ENCODE measurements at places on chromosomes 2 and 18.

- peak; percentile 41 for DNase-seq
Measured at GRCh38 chr18:44128365-44128764, 552.3 kb upstream of the SETBP1 start.

DNA sequence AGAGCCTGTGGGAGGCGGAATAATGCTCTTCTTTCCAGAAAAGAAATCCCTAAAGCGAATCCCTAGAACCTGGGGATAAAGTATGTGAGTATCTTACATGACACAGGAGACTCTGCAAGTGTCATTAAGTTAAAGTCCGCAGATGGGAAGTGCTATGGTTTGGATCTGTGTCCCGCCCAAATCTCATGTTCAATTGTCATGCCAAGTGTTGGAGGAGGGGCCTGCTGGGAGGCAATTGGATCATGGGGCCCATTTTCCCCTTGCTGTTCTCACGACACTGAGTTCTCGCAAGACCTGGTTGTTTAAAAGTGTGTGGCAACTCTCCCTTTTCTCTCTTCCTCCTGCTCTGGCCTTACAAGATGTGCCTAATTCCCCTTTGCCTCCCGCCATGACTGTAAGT lies 207.8 kb downstream of the MYT1L start:
- no peak for DNase-seq

DNA sequence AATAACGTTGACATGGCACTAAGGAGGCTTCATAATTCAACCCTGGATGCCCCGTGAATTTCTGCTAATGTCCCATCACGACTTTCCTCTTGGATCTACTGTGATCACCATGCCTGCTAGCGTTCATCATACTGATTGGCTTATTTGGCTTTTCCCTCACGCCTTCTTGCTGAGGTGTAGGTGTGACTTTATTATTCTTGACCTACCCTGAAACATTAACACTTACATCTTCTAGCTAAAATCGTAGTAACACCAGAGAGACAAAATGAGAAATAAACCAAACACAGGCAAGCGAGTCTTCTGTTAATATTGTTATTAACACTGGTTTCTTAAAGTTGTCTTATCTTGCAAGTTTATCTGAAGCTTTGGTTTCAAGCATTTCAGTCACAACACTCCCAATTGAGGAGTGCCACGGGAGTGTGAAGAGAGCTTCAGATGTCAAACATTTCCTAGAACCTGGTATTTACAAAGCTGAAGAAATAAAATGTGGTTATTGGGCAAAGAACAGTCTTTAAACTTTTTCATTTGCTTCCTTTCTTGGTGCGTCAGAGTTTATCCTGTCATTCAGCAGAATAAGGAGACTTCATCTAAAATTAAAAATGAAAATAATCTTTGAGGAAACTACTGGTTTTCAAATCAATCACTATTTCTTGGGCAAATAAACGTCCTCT lies 15.4 kb upstream of the STAT1 start:
- no peak for DNase-seq

DNA sequence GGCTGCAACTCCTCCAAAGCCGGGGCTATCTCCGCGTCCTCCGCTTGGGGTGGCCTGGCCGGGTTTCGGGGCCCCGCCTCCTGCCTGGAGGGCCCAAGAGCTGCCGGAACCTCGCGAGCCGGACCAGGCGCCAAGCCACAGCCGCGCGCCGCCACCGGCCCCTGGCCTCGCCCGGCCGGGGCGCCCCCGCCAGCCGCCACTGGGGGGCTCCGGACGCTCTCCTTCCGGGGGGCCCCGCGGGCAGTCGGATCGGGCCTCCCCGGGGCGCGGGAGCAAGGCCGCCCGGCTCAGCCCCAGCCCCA lies 17.4 kb upstream of the HAAO start:
- DNase-seq: no peak

GRCh38 chr2:230444832-230445231 lies 28.8 kb downstream of the SP100 start:
- DNase-seq: no peak

Measured in fibroblast of skin of scalp (primary cell).